T-helper 2 cell (primary cell): ENCODE measurements at places on chromosomes 3 and 15.
A peak's percentile ranks its signal among the peaks of the same experiment; 100 is the strongest.

DNA sequence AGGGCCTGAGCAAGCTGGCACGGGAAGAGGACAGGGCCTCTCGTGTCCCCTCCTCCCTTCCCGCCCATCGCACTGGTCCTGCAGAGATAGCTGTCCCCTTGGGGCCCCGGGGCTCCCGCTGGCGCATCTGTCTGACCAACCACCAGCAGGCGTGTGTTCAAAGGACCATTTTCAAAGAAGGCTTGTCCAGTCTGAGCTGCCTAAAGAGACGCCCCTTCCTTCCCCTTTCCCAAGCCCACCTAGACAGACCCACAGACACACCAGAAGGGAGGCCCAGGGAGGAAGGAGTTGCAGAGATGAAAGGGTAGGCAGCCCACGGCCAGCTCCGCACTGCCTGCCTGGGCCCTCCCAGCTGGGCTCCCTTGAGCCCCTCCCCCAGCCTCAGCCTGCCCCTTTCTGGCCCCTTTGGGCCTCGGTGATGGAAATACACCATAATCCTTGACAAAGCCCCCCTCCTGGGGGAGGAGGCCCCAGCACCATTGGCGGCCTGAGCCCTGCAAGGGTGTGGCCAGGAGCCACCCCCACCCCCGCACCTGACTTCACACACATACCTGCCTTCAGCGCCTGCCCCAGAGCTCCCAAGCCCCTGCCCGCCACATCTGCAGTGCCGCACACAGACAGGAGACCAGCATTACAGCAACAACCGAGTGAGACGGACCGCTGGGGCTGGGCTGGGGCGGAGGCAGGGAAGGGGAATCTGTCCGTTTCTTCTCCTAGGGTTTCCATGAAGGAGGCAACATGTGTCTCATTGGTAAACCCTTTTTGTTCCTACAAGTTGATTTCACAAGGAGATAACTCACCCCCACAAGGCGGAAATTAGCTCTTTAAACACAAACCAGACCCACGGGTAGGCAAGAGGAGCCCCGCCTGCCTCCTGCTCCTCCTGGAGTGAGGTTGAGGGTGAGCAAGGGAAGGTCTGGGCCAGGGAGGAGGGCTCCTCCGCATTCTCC, at the start of gene STRA6:
Gene STRA6, minus strand, starts transcription at position 336 of the 950 bp plus-strand sequence. CDS start 520 bp downstream, outside the sequence.
- no peak for DNase-seq

DNA sequence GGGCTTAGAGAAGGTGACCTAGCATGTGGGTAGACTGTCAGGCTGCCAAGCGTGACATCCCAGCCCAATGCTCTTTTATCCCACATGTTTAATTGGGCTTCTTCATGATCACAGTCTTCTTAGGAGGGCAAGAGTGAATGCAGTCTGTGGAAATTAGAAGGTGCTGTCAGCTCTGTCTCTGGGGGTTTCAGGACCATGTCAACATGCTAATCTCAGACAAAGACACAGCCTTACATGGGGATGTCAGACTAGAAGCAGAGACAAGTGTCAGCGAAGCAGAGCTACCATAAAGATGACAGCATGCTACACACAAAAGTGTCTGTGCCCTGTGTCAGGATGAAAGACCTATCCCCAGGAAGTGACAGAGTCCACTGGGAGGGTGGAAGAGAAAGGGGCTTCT, 120.1 kb upstream of the SLC25A36 start:
- no peak for DNase-seq

DNA sequence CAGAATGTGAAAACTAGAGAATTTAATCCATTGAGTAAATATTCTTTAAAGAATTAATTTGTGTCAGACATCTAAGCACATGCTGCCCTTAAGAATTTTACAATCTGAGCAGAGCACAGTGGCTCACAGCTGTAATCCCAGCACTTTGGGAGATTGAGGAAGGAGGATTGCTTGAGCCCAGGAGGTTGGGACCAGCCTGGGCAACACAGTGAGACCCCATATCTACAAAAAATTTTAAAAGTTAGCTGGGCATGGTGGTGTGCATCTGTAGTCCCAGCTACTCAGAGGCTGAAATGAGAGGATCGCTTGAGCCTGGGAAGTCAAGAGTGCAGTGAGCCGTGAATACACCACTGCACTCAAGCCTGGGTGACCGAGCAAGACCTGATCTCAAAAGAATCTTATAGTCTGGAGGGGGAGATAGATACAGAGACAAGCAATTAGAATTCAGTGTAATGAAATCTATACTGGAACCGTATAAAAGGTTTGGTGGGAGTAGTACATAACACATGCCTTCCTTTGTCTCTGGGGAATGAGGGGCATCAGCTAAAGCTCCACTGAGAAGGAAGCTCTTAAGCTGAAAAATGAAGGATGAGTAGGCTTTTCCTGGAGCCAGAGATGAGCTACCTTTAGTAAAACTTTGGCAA, 21.2 kb downstream of the ATP11B start:
- no peak for DNase-seq

DNA sequence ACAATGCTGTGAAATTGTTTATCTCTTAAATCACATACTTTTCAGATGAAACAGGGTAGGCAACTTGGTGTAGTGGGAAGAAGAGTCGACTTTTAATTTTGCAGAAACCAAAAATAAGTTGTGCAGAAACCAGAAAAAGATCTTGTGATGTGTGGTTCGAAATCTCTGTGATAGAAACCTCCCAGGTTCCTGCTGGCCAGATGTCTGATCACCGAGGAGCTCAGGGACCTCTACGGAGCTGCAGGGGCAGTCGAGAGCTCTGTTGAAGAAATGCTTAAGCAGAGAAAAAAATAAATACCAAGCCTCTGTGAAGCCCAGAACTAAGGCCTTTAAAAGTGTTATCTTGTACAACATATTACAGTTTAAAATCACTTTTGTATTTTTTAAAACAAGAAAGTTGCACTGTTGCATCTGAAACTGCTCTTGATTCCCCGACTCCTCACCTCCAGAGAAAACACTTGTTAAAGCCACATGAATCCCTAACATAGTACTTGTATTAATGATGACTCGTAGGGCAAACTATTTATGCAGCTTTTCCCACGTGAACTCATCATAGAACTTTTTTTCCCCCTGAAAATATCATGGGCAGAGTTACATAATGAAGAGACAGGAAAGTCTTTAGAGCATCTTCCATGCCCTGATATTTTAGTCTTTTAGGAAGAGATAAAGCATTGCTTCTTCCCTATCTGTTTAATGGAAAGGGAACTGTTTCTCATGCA, 51.3 kb downstream of the CCK start:
- no peak for DNase-seq

DNA sequence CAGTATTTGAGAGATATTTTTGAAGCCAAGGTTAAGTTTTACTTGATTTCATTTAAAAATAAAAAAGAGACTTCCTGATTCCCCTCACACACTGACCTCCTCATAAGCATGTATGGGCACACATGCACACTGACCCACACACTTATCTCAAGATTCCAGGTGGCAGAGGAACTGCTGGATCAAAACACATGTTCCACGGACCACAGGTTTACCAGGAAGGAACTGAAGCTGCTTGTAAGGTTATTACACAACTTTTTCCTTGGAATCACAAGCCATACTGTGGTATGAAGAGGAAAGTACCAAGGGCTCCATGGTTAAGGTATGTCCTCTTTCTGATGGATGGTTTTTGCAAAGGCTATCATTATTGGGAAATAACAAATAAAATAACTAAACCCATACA, 7.5 kb downstream of the CLDN1 start:
- DNase-seq: no peak

DNA sequence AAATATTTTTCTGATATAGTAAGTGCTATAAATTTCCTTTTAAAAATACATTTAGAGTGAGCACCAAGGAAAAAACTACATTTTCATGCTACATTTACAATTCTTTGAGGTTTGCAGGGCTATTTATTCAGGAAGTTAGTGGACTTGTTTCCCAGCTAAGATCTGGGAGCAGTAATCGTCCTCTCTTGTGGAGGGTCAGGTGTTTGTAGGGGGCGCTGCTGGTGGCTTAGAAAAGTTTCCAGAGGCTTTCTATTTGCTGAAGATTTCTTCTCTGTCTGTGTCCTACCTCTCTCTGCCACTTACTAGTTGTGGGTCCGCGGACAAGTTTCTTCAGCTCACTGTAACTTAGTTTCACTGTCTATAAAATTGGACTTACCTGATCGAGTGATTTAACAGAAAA, 163.9 kb downstream of the PEX5L start:
- no peak for DNase-seq

- no peak for DNase-seq
These were observed 287.8 kb downstream of the FAM43A start for GRCh38 chr3:194973366-194974000.

GRCh38 chr3:197234947-197235914, 63.2 kb downstream of the DLG1 start:
- no peak for DNase-seq

GRCh38 chr15:95142531-95142930, 911.2 kb downstream of the MCTP2 start:
- DNase-seq: no peak

- no peak for DNase-seq
These were observed 177.0 kb downstream of the OR4M2 start for GRCh38 chr15:22257047-22258008.

GRCh38 chr15:41656188-41656587, 4.0 kb upstream of the MGA start:
- no peak for DNase-seq

GRCh38 chr3:58371754-58372153, 39.1 kb downstream of the PXK start:
- no peak for DNase-seq

DNA sequence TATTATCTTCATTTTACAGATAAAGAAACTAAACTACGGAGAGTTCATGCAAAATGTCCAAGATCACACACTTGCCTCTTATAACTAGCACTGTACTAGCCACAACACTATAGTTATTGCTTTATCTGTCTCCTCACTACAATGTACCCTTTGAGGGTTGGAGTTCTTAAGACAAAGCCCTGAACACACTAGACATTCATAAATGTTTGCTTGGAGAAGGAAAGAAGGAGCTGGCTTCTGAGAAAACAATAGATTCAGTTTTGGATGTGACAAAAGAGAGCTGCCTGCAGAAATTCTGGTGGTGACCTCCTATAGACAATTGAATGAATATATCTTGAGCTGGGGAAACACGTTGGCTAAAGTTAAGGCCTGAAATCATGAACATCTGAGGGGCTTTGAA, 169.9 kb upstream of the ARHGEF26 start:
- DNase-seq: no peak

- no peak for DNase-seq
These were observed 181.1 kb downstream of the APBA2 start for GRCh38 chr15:29066838-29067237.

DNA sequence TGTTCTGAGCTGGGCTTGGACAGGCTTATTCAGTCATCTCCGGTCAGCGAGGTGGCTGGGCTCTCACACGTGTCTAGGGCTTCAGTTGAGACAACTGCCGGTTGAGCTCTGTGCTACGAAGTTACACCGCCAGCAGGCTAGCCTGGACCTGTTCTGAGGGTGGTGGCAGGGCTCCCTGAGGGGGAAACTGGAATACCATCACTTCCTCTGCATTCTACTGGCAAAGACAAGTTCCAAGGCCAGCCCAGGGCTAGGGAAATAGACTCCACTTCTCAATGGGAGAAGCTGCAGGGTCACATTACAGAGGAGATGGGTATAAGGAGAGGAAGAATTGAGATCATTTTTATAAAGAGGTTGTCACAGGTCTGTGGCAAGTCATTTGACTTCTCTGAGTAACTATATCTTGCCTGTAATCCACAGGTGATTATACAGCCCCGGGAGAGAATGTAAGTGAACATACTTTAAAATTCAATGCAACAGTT, 106.8 kb upstream of the IL12A start:
- DNase-seq: no peak

DNA sequence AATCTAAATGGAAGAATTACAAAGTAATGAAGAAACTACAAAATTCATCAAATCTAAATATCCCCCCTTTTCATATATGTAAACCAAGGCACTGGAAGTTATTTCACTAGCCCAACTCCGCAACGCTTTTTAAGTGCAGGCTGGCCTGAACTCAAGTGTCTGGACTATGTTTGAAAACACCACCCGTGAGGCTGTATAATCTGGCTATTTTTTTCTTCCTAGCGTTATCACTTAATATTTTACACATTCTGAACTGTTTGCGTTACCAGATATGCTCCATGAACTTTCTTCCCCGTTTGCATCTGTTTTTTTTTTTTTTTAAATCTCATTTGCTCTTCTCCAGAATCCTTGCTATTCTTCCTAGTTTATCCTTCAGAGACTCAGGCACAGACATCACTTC, 619.5 kb upstream of the CBLB start:
- DNase-seq: no peak

DNA sequence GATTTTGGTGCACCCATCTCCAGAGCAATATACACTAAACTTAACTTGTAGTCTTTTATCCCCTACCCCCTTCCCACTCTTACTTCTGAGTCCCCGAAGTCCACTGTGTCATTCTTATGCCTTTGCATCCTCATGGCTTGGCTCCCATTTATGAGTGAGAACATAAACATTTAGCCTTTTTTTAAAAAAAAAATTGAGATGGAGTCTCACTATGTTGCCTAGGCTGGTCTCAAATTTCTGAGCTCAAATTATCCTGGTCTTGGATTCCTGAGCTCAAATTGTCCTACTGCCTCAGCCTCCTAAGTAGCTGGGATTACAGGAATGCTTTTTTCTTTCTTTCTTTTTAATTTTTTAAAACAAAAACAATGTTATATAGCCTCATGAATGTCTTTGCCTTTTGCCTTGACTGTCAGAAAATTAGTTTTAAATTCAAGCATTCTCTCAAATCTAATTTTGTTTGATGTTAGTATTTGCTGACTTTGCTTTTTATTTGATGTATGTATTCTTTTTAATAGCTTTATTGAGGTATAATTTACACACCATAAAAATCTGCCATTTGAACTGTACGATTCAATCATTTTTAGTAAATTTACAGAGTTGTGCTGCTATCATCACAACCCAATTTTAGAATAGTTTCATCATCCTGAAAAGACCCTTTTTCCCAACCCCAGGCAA, 46.9 kb downstream of the NFKBIZ start:
- no peak for DNase-seq

DNA sequence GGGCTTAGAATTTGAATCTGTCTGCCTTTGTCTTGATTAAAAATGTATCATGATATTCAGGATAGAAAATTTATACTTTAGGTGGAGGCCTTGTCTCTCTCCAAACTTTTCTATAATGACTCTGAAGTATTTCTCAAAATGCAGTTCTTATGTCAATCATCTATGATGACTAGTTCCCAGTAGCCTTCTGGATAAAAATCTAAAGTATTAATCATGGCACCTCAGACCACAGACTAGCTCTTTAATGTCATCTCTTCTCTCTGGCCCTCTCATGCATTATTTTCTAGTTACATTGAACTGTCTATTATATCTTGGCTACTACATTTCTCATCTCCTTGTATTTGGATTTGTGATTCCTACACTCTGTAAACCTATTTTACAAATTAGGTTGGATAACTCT, 96.9 kb downstream of the ZPLD1 start:
- DNase-seq: no peak

DNA sequence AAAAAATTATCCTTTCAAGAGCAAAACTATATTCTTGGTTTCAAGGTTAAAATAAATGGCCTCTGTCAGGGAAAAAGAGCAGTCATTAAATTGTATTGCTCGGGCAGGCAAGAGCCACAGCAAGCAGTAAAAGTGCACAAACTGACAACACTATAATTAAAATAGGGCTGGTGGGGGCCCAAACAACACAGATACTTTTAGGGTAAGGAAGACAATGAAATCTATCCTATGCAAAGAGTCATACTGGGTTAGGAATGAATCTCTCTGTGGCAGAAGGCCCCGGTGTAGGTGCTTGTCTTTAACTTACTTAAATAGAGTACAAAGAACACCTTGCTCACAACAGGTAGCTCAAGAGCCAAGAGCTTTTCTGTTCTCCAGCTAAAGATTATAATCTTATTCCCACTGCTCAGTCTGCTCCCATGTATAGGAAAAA, 94.7 kb downstream of the DLG1 start:
- DNase-seq: no peak

- DNase-seq: peak; percentile 51
These were observed 83.9 kb downstream of the HHLA2 start for GRCh38 chr3:108380128-108380795.

GRCh38 chr15:54347082-54347827, 369.0 kb downstream of the UNC13C start:
- DNase-seq: no peak
